ENCODE measurements at places on chromosomes 7 and 10. TPM values are rescaled to one million over a fixed set of nuclear protein-coding genes. Genes with fewer than 3 reads are reported as not detected.

NKX6-2 gene
- not detected for total RNA-seq

CALML3 gene
- total RNA-seq: not detected

PRPS1L1 gene
- not detected for total RNA-seq

CPEB3 gene
- total RNA-seq: 0.65 TPM

FRMPD2 gene
- total RNA-seq: 0.50 TPM

CTAGE15 gene
- total RNA-seq: not detected

TAS2R5 gene
- 2.8 TPM for total RNA-seq

OPALIN gene
- not detected for total RNA-seq

TMEM270 gene
- not detected for total RNA-seq

WIPF3 gene
- total RNA-seq: not detected

SDK1 gene
- 0.94 TPM for total RNA-seq

NXPH1 gene
- total RNA-seq: not detected

NKX1-2 gene
- total RNA-seq: not detected

ATOH7 gene
- total RNA-seq: not detected

PALD1 gene
- total RNA-seq: 105 TPM

HMX2 gene
- not detected for total RNA-seq

TCERG1L gene
- total RNA-seq: not detected

PLEKHA1 gene
- 23.6 TPM for total RNA-seq

TSPAN14 gene
- total RNA-seq: 164 TPM

SPDYE2B gene
- not detected for total RNA-seq

LRRC61 gene
- total RNA-seq: 3.1 TPM

DENND2A gene
- total RNA-seq: under 0.01 TPM

KIF20B gene
- 10.5 TPM for total RNA-seq

MINDY4 gene
- total RNA-seq: 2.6 TPM

PPP1R17 gene
- total RNA-seq: not detected

BCCIP gene
- total RNA-seq: 36.9 TPM

STK31 gene
- total RNA-seq: 0.13 TPM

CCDC136 gene
- total RNA-seq: 0.49 TPM

PRXL2A gene
- total RNA-seq: 199 TPM

STEAP1B gene
- 25.3 TPM for total RNA-seq

MALRD1 gene
- total RNA-seq: not detected

SH2D4B gene
- total RNA-seq: 0.16 TPM

Data from bladder microvascular endothelial cell (primary cell).